ENCODE measurements at places on chromosomes 5 and 9.

DNA sequence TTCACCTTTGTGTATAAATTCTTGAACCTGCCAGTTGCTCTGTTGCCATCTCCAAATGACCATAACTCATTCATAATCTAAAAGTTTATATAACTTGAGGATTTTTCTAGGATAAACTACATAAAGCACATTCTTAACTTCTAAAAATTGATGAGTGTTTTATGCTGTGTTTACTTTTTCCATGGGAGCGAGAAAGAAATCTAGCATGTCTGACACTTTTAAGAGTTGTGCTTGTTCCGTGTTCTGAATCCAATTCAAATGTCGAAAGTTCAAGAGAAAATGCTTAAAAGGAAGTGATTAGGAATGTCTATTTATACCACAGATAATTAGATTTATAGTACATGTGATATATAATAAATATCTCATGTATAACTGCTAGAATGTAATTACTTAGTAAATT lies 154.4 kb downstream of the DEPDC1B start:
- DNase-seq = no peak

DNA sequence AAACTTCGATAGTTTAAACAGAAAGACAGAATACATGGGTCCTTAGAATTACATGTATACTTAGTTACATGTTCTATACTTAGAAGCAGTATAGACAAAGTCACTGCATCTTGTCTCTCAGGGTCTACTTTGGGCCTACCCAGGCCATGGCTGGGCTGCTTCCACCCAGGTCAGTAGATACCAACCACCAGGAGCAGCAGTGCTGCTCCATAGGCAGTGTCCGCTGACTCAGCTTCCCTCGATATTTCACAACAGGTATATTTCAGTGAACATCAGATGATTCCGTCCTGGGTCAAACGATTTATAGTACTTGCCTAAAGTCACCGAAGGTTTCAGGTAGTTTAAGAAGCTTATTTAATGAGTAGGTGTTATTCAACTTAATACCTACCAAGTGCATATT lies 18.0 kb downstream of the IARS1 start:
- DNase-seq = no peak

DNA sequence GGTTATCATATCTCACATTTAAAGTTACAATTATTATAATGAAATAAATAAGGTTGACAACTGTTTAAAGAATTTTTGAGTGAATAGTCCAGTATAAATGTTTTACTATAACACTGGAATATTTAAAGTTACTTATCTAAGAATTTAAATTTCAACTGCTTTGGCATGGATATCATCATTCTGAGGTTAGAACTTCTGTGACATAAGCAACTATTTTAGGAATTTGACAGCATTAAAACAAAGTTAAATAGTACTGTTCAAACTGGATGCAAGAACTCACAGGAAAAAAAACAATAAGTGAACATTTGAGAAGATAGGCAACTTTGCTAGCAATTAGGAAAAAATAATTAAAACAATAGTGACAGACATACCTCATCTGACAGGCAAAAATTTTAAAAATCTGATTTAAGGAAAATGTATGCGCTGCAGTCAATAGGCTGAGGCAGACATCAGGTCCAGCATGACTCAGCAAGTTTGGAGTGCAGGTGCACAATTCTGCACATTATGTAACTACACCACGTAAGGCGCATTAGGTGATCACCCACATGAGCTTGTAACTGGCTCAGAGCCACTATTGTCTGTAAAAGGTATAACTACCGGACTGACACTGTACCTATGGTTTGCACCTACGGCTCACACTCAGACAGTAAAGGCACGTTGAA lies 180.6 kb downstream of the PDE4D start:
- peak; percentile 13 for DNase-seq

- DNase-seq = no peak
Observed at GRCh38 chr9:74887981-74888370, 255 bp upstream of the TRPM6 start.

GRCh38 chr5:172798422-172799215 lies 27.6 kb upstream of the DUSP1 start:
- DNase-seq = no peak

GRCh38 chr5:147912011-147912410 lies 5.7 kb upstream of the C5orf46 start:
- DNase-seq = no peak

DNA sequence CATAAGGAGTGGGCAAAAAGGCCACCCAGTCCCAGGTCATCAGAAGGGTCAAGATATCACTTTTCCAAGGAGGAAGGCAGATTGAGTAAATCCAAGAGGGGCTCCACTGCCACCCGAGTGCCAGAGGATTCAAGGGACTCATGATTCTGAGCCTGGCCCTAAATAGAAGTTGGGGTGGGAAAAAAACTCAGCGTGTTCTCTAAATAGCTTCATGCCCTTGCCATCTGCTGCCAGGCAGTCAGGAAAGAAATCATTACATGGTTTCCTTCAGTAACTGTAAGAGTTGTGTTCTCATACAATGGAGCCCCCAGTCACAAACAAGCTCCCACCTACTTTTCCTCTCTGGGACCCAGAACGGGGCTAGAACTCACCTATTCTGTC lies 37.2 kb downstream of the SAR1B start:
- no peak for DNase-seq

GRCh38 chr9:77983320-77983662 lies 48.3 kb downstream of the GNAQ start:
- no peak for DNase-seq

DNA sequence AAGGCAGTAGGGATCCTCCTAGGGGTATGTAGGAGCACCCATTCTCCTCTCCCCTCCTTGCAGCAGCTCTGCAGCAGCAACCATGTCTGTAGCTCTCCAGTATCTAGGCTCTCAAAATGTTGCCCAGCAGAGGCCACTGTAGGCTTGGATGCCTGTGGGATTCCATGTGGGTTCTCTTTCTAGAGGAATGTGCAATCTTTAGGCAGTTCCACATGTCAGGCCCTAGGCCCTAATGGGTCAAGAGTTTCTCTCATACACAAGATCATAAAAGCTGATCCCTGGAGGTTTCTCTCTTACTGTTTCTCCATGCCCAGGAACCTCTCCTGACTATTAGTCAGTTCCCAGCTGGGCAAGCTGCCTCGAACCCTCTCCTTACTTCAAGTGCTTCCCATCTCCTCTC lies 215.8 kb downstream of the FRMD3 start:
- DNase-seq = no peak

DNA sequence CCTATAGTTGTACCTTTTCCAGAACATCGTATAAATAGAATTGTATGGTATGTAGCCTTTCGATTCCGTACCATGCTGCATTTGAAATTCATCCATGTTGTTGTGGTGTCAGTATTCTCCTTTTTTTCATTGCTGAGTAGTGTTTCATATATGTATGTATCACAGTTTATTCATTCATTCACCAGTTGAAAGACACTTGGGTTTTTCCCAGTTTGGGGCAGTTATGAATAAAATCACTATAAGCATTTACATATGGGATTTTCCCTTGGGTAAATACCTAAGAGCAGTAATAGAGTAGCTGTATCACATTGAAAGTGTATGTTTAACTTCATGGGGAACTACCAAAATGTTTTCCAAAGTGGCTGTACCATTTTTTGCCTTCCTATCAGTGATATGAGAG lies 16.1 kb upstream of the FKTN start:
- no peak for DNase-seq

- DNase-seq = no peak
Observed at GRCh38 chr5:176722757-176723156, 75.5 kb downstream of the TSPAN17 start.

- no peak for DNase-seq
Observed at GRCh38 chr9:76564297-76564696, 105.3 kb downstream of the GCNT1 start.

GRCh38 chr9:132411091-132411508 lies 1.1 kb downstream of the CFAP77 start:
- DNase-seq = peak; percentile 86

GRCh38 chr9:3783156-3783555 lies 257.4 kb upstream of the RFX3 start:
- DNase-seq = no peak

DNA sequence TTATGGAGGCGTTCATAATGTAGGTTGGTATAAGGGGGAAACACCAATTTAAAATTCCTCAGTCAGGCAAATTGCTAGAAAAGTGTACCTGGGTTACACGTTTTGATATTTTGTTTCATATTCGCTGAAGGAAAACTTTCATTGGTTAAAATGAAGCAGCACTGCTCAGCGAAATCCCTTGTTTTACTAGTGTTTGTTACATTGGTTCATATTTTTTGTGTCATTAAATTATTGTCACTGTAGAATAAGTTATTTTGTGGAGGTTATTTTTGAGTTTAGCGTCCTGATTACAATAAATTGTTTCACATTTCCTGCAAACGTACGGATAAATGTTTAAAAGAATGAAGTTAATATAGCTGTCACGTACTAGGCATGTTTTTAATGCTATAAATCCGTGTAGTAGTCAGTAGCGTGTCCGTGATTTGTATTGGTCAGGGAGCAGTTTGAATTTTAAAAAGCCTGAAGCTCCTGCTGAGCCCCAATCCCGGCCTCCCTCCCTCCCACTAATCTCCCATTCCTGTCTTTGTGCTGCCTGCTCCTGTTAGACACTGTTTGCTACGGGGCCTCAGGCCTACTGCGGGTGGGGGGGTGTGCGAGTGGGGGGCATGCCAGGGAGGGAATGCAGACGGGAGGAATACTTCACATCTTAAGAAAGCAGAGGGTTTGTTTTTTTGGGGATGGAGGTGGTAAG lies 2.0 kb downstream of the NIPBL start:
- DNase-seq = peak; percentile 83

- no peak for DNase-seq
Observed at GRCh38 chr5:4113426-4113825, 517.8 kb downstream of the IRX1 start.

GRCh38 chr9:113558632-113559502 lies 95.3 kb downstream of the RGS3 start:
- DNase-seq = no peak

- no peak for DNase-seq
Observed at GRCh38 chr5:11851416-11851815, 52.8 kb downstream of the CTNND2 start.

DNA sequence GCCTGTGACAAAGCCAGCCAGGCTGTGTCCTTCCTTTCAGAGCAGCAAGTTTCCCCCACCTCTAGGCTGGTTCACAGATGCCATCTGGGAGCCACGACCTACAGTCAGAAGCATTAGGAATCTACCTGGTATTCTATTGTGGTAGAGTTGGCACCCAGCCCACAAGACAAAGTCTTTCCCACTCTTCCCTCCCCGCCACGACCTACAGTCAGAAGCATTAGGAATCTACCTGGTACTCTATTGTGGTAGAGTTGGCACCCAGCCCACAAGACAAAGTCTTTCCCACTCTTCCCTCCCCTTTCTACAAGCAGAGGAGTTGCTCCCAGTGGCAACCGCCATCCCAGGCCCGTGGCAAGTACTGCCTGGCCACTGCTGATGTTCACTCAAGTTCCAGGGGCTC lies 157.8 kb upstream of the TNC start:
- DNase-seq = no peak

DNA sequence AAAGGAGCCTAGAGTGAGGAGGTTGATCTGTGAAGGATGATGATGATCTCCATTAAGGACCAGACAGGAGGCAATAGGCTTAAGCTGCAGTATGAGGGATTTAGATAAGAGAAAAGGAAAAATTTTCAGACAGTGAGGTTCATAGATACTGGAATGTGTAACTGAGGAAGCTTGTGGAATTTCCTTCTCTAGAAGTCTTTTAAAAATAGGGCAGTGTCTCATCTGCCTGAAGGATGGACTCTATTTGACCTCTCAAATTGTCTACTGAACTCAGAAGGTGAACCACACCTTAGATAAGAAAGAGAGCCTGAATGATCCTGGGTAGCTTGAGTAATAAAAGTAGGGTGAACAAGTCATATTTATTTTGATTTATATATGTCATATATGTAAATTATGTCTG lies 148.2 kb upstream of the CDKN2B start:
- no peak for DNase-seq

DNA sequence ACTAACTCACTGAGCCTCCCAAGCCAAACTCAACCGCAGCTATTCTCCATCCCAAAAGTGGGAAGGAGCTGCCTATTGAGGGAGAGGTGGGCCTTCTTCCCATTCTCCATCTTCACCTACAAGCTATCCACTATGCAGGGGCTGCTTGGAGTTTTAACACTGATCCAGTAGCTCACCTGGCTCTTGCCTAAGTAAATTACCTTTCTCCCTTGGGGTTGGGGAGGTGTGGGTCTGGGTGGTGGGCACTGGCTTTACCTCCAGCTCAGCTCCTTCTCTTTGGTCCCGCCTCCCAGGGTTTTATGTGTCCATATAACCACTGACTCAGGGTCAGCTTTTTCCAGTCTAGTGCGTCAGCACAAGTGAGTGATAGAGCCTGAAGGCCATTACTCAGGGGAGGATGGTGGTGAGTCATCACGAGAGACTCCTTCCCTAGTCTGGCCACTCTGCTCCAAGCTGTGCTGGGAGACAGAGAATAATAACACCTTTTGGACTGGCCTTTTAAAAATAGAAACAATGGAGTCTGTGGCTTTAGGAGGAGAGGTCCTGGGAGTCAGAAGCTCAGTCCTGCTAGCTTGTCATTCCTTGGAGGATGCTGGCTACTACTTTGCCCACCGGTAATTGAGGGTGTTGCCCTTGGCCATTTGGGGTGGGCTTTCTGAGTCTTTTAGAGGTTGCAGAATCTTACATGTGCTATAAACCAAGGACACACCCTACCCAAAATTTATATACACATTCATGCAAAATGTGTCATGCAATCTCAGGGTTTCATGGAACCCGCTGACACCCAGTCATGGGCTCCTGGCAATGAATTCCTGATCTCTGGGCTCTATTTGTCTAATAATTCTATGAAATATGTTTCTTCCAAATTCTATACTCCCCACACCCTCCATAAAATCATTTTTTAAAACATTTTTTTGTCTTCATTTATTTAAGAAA lies 35.6 kb upstream of the ATP6V1G1 start:
- peak; percentile 31 for DNase-seq

- DNase-seq = no peak
Observed at GRCh38 chr5:142475102-142475513, 150.3 kb upstream of the SPRY4 start.

DNA sequence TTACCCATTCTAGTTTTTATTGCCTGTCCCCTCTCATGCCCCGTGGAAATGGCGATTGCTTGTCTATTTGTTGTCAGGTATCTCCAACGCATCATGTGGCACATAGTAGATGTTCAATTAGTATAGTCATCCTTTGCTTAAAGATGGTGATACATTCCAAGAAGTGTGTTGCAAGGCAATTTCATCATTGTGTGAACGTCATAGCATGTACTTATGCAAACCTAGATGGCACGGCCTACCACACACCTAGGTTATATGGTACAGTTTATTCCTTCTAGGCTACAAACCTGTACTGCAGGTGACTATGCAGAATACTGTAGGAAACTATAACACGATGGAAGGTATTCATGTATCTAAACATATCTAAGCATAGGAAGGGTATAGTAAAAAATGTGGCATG lies 163.9 kb upstream of the DAPK1 start:
- no peak for DNase-seq

Data from WERI-Rb-1 (cell line).